Amygdala (tissue), 56 donors: ENCODE measurements at places on chromosomes 2 and 18.

DNA sequence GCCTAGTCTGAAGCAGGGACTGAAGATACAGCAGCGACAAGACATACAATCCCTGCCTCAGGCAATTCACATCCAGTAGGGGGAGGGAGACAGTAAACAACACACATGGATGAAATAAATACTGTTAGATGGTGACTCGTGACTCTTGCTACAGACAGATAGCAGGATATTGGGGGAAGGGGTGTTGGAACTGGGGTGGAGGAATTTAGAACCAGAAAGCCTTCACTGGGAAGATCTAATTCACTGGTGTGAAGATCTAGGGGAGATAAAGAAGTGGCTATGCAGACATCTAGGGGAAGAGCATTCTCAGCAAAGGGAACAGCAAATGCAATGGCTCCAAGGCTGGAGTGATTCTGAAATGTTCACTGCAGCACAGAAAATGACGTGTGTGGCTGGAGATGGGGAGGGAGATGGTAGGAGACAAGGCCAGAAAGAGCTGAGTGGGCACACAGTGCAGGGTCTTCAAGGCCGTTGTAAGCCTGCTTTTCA is 52.6 kb upstream of the TMEM163 start:
- DNase-seq: no peak

DNA sequence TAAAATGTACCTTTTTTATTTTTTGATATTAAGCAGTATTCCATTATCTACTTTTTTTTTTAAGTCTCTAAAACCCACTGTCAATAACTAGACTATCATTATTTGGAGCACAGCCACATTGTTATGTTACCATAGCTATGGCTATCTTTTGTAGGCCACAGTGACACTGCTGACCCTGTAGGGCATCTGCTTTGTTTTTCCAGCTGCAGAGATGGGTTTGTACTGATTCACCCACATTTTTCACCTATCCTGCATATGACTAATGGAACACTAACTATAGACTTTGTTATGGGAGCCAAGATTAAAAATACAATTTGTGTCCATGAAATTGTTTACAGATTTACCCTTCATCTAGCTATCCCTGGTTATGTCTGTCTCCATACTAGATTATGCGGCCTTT is 21.6 kb upstream of the OTX1 start:
- DNase-seq: no peak

GRCh38 chr18:79573921-79574491 is 105.6 kb upstream of the CTDP1 start:
- no peak for DNase-seq

DNA sequence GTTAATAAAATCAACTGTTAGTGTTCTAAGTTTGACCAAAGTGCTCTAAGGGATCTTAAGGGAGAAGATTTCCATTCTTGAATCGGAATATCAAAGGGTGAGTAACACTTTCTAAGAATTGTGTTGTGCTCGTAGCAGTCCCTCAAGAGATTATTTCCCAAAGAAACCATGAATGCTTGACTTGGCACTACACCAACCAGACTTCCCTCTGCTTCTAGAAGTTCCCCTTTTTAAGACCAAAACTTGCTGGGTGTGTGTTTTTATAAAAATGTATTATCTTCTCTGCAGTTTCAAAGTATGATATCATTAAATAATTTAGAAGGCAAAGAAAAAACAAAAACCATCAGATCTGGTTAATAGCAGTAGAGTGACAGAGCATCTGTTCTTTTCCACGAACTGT is 522.0 kb upstream of the FAM98A start:
- DNase-seq: no peak

GRCh38 chr2:187869195-187869594 is 315.0 kb upstream of the TFPI start:
- DNase-seq: no peak

- DNase-seq: no peak
Measured at GRCh38 chr18:24918257-24918656, 433.7 kb downstream of the ZNF521 start.

DNA sequence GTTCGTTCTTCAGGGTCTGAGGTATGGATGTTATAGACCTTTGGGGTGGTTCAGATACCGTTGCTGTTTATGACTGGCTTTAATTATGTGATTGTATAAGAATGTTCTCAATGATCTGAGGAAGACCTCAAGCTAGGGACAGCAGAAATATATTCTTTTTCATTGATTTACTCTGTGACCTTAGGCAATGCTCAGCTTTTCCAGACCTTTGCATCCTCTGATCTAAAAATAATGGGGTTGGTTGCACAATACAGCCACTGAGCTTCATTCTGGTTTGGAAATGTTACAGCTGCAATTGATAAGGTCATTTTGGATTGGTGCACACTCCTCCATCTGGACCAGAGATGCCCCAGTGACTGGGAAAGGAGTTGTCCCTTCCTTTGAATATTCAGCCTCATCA is 17.2 kb upstream of the CABYR start:
- no peak for DNase-seq

GRCh38 chr2:236552212-236552542 is 17.4 kb upstream of the ACKR3 start:
- no peak for DNase-seq

- no peak for DNase-seq
Measured at GRCh38 chr18:69759046-69759445, 188.6 kb downstream of the CD226 start.

DNA sequence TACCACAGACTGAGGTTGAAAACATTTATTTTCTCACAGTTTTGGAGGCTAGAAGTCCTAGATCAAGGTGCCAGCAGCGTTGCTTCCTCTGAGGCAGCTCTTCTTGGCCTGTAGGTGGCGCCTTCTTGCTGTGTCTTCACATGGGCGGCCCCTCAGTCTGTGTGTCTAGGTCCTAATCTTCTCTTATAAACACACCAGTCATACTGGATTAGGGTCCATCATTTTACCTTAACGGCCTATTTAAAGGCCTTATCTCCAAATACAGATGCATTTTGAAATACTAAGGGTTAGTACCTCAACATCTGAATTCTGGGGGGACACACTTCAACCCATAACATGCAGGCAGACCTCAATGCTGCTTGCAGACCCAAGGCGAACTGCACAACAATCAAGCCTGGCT is 4.4 kb upstream of the RMC1 start:
- DNase-seq: peak; percentile 81

DNA sequence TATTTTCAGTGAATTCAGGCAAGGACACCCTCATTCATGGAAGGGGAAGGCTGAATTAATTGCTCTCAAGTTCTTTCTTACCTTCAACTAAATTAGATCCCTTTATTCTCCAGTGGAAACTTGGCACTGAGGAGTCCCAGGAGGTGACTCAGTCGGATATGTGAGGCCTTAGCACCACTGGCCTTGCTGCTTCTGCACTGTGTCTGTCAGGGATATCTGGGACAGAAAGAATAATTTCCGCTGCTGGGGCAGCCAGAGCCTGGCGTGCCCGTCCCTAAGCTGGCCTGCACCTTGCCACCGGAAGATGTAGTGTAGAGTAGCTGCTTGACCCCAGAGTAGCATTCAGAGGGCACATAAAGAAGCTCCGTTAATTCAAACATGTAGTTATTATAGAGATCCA is 53.4 kb downstream of the LIMS1 start:
- no peak for DNase-seq

- no peak for DNase-seq
Measured at GRCh38 chr2:101976891-101977290, 14.9 kb upstream of the IL1R2 start.

GRCh38 chr2:5121121-5121520 is 571.1 kb upstream of the SOX11 start:
- no peak for DNase-seq

DNA sequence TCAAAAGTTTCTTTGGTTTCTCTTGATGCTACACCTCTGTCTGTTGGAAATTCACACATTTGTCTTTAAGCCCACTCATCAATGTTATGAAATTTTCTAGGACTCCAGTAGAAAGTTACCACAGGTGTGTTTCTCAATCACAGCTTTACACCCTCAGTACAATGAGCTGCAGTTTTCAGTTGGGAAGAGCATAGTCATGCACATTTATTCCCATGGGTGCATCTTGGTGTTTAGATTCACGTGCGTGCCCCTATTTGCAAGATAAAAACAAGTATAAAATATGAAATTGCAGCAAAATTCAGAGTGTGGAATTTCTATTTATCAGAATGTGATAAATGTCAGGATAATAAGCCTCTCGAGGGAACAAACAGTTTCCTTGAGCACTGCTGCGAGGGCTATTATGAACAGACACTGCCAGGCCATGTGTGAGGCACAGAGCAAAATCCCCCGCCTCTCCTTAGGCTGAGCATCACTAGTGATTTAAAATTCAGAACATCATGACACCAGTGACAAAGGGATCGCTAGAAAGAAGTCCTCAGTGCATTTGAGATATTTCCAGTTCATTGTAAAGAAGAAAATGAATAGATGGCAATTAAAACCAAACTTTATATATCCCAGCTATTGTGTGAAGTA is 512.2 kb upstream of the TCF4 start:
- no peak for DNase-seq

- no peak for DNase-seq
Measured at GRCh38 chr2:239856620-239857285, 168.4 kb downstream of the NDUFA10 start.

DNA sequence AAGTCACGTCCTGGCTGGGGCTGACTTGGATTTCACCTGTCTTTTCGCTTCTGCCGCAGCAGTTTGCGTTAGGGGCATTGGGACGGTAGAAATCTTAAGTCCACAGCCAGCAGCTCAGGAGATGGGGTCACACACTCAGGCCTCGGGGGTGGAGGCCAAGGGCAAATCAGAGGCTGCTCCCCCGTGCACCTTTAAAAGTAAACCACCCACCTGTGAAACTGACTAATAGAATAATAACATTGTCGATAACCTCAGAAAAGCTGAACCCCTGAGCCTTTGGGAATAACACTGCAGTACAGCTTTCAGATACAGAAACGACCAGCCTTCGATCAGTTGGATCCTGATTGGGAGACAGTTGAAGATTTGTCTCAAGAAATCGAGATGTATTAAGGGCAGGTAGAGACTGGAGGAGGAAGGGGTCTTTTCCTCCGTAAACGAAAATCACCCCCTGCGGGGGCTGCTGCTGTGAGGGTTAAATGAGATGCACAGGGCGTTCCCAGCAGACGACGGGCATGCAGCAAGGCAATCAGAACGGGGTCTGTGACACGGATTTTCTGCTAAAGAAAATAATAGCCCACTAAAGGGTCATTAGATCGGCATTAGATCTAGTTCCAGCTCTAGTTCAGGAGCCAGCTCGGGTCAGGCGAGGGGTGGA is 16.4 kb upstream of the NFATC1 start:
- no peak for DNase-seq

- DNase-seq: no peak
Measured at GRCh38 chr2:181183878-181184542, 203.6 kb downstream of the UBE2E3 start.

DNA sequence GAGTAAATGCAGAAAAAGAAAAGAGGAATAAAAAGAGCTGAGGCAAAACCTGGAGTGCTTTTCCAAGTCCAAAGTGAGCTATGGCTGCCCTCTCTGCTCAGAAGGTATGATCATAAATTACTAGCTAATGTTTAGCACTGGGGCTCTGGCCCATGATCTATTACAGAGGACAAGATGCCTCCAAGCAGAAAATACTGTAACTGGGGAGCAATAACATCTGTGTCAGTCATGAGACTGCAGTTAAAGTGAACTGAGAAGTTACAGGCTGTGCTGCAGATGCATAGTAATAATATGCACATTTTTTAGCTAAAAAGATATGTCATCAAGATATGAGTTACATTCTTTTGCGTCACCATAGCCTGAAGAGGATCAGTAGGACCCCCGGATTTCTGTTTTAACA is 209.4 kb upstream of the RBBP8 start:
- DNase-seq: no peak

GRCh38 chr2:103289105-103289725 is 527.4 kb downstream of the TMEM182 start:
- no peak for DNase-seq

- peak; percentile 48 for DNase-seq
Measured at GRCh38 chr2:27078267-27079194, at the start of gene EMILIN1. Gene EMILIN1, plus strand, starts transcription at chr2:27078615. Its CDS starts 451 bp downstream, at chr2:27079066.

- no peak for DNase-seq
Measured at GRCh38 chr2:188050726-188051125, 240.9 kb upstream of the GULP1 start.

DNA sequence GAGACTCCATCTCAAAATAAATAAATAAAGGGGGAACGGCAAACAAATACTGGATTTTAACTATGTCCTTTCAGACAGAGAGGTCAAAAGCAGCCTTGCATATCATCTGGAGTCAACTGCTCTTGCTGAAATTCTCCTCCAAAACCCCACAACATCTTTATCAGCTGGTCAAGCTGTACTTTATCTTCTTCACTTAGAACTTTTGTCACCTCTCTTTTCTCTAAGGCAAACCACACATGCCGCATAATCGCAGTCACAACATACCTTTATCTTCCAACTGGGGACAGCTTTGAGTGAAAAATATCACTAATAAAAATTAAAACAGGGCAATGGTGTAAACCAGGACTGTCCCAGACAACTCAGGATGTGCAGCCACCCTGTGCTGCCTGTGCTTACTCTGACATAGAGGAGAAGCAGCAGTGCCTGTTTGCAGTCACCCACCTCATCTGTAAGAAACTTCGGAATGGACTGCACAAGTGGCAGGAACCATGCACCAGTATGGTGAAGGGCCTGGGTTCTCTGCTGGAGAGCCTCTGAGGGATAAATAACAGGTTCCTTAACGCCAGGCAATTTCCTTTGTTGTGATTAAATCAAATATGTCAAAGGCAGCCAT is 6.2 kb downstream of the MPPE1 start:
- DNase-seq: no peak
